ENCODE measurements at places on chromosomes 2 and 18.

GRCh38 chr2:86645752-86646151 lies 22.1 kb upstream of the RNF103 start:
- DNase-seq, result no peak

GRCh38 chr2:233371641-233372040 lies 17.3 kb downstream of the DGKD start:
- DNase-seq, result no peak

DNA sequence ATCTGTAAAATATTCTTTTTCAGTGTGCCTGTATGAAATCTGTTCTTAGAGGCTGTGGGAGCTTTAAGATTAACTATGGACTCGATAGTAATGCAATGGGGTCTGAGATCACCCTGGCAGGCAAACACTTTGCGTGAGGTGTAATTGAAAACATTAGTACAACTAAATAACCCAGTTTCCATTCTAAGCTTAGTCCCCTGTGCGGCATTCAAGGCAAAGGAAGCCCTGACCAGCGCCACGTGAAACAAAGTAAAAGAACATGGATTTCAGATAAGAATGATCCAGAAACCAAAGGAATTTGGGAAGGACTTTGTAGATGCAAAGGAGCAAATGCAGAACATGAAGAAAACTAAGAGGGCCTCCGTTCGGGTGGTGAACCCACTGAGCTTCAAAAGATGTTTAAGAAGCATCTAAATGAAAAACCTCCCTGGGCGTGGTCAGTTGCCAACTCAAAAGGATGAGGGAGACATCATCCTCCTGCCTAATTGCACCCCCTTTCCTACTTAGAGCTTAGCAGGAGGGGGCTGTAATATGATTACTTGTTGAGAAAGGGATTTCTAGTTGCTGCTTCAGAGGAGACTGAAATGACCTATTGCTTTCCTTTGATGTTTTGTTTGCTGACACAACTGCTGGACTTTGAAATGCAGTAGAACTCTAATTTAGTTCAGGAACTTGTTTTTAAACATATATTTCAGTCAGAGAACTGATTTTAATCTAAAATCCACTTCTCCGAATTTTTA lies 7.9 kb upstream of the CETN1 start:
- DNase-seq, result peak; percentile 36

DNA sequence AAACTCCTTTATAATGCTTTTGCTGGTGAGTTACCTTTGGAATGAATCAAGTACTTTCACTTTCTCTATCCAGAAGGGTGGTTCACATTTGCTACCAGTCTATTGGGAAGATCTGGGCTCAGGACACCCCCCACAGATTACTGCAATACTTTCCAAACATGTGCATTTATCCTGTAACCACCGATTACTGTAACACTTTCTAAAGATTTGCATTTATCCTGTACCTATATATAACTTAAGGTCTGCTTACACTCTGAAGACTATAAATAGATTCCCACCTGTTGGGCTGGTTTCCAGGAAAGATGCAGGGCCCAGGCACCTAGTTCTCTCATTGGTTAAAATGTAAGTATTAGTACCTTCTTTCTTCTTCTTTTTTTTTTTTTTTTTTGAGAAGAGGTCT lies 113.0 kb upstream of the NEDD4L start:
- DNase-seq, result no peak

DNA sequence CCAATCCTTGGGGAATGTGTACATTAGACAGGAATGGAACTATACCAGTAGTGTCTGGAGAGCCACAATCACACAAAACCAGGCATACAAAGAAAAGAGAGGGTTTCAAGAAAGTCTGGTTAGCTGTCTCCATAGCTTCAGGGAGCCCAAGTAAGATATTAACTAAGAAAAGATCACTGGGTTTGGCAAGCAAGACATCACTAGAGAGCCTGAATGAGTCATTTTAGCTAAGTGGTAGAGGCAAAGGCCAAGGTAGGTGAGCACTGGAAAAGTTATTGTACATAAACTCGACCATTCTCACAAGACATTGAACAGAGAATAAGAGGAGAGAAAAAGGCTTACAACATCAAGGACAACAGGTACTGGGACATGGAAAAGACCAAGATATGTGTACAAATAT lies 143.8 kb upstream of the ARL4C start:
- DNase-seq, result no peak

DNA sequence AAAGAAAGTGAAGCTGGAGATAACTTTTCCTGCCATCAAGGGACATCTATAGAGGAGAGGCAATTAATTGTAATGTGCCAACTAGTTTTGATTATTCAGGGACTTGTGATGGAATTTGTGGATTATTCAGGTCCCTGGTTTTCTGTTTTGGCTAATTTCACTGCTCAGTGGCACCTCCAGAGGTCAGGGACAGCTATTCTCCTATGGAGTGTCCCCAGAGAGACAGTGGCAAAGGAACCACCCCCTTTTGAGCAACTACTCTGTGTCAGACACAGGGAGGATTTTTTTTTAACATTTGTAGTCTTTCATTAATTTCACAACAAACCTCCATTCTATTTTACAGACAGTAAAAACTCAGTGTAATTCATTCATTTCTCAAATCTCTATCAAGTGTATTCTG lies 206.0 kb upstream of the SPRED2 start:
- DNase-seq, result no peak

DNA sequence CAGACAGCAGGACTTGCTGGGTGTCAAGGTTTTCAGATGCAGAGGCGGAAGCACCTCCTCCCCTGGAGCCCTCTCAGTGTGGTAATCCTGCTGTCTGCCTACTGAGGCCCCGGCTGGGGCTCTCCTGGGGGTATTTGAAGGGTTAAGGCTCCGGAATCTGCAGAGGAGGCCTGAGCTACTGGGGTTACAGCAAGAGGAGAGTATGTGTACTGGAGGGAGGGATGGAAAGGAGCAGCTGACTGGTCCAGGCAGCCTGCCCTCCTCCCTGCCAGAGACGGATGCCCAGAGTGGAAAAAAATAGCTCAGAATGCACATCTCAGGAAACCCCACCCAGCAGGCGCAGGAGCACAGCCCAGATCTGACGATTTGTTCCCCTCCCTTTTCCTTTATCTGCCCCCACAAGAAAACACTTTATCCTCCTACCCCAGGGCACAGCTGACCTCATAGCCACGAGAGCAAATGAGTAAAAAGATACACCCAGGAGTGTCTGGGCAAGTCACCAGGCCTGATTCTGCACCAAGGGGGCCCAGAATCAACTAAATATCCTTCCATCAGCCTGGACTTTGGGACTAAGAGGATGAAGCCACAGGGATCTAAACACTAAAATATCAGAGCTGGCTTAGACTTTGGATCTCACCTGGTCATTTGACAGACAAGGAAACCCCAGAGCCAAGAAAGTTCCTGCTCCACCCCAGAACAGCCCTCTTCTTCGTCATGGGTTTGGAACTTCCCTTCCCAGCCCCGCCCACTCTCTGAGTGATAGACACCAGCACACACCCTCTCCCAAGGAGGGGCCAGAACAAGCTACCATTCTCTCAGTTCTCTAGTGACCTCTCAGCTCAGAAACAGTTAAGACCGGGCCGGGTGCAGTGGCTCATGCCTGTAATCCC lies 5.5 kb downstream of the TMBIM1 start:
- DNase-seq, result peak; percentile 91

DNA sequence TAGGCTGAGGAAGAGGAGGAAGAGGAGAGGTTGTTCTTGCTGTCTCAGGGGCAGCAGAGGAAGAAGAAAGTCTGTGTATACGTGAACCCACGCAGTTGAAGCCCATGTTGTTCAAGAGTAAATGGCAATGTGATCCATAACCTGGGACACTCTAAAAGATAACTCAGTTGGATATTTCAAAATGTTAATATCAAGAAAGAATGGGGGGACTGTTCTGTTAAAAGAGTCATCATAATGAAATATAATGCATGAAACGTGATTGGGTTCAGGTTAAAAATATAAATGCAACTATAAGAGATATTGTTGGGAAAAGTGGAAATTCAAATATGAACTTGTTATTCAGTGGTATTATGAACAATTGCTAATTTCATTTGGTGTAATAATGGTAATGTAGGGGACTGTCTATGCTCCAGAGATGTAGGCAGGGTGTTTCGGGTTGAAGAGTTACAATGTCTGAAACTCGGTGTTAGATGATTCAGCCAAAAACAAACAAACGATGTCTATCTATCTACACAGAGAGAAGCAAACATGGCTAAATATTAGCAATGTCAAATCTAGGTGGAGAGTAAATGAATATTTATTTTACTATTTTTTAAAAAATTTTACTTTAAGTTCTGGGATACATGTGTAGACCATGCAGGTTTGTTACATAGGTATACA lies 21.1 kb upstream of the POLE4 start:
- no peak for DNase-seq

GRCh38 chr2:129775952-129776653 lies 203.4 kb upstream of the RAB6C start:
- no peak for DNase-seq

- no peak for DNase-seq
Measured at GRCh38 chr2:239891698-239892097, 133.4 kb downstream of the NDUFA10 start.

DNA sequence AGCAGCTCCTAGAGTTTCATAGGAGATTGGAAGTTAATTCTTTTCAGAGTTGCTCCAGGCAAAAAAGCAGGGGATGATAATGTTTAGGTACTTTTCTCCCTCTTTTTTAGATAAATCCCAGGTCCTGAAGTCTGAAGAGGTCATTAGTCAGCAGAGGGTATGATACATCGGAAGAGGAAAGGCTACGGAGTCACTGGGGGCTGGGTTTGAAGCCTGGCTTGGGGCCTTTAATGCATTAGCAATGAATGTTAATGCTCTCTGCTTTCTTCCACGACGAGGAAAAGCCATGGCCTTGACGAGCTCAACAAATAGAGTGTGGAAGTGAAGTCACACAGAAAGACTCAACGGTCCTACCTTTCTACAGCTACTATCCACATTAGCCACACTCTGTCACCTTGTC lies 235.1 kb downstream of the NCKAP5 start:
- DNase-seq, result no peak

GRCh38 chr2:232240906-232241305 lies 137.6 kb upstream of the ALPP start:
- DNase-seq, result no peak

GRCh38 chr2:157808421-157808820 lies 67.7 kb downstream of the ACVR1 start:
- no peak for DNase-seq

DNA sequence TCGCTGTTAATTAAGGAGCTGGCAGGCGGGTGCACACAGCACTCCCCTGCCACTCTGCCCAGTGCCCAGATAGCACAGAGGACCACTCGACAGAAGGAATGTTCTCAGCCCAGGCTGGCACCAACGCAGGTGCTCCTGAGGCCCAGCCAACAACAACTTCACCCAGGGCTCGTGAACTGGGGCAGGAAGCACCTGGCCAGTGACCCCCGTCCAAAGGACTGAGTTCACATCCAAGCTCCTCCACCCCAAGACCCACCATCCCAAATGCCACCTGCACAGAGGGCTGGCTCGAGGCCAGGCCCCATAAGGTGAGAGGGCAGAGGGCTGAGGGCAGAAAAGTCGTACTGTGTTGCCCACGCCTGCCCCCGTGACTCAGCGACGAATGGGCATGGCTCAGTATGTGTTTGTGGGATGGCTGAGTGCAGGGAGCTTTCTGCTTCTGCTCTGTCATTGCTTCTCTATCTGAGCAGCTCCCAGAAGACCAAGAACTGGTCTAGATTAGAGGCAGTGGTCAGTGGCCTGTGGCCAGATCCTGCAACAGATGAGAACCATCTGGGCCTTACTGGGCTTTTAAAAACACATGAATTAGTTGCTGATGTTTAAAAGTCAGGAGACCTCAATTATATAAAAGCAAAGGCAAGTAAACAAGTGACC lies 68.4 kb downstream of the POLR1A start:
- no peak for DNase-seq

DNA sequence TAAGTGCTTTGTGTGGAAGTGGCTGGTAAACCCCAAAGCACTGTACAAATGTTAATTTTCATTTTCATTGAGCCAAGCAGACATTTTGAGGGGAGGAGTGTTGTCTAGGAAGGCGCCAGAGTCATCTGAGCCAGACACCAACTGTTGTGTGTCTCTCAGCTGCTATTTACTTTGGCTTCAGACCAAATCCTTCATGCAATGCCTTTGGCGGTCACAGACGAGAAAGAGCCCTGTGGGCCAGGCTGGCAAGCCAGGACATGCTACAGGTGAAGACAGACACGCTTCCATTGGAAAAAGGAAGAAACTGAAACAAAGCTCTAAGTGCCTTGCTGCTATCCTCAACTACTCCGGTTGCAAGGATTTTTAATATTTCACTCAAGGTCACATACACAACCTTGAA lies 115.4 kb upstream of the CDC42EP3 start:
- DNase-seq, result no peak

GRCh38 chr2:219998107-219998506 lies 370.7 kb downstream of the SLC4A3 start:
- DNase-seq, result peak; percentile 4

DNA sequence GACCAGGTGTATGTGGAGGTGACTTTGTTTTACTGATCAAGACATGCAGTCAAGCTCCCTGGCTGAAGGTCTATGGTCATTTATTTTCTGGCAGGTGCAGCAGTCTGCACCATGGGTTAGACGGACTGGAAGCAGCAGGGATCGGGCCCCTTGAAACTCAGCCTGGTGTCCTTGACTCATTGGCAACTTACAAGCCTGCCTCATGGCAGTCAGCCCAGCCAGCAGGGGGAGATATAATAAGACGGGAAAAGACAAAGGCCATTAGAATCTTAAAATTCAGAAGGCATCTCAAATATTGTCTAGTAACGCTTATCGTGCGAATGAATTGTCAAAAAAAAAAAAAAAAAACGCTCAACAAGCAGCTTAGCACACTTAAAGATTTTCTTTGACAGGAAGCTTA lies 308.2 kb downstream of the EN1 start:
- peak; percentile 46 for DNase-seq

GRCh38 chr2:71950256-71951082 lies 197.2 kb downstream of the CYP26B1 start:
- DNase-seq, result no peak

- no peak for DNase-seq
Measured at GRCh38 chr2:216839688-216840087, 20.2 kb downstream of the TNP1 start.

DNA sequence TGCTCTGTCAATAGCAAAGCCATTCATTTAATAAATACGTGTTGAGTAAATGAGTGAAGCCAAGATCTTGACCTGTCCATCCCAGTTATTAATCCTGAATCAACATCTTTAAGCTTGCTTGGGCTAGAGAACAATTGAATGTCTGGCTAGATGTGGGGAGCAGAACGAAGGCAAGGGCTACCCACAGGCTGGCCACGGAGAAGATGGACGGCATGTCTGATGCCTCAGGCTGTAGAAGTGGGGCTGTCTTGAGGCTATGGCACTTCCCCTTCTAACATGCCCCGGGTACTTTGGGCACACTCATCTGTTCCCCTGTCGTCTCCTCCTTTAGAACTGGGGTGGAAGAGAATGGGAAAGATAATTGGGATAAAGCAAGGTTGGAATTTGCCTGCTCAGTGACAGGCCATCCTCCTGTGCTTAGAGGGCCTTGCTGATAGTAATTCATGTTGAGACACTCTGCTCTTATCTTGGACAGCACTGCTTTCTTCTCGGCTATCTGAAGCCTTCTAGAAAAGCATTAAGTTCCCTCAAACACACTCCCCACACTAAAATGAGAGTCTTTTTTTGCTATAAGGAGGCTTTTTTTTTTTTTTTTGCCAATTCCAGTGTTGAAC lies 225.7 kb downstream of the MREG start:
- no peak for DNase-seq

GRCh38 chr2:230326453-230327417 lies at the start of gene SP140L:
Gene SP140L (plus strand): TSS chr2:230327193. CDS start chr2:230327270, 77 bp downstream.
- no peak for DNase-seq
